ELR (cell line): ENCODE measurements at places on chromosomes 1 and 21.

GRCh38 chr1:118300808-118301207 is 115.8 kb upstream of the SPAG17 start:
- DNase-seq, result no peak

DNA sequence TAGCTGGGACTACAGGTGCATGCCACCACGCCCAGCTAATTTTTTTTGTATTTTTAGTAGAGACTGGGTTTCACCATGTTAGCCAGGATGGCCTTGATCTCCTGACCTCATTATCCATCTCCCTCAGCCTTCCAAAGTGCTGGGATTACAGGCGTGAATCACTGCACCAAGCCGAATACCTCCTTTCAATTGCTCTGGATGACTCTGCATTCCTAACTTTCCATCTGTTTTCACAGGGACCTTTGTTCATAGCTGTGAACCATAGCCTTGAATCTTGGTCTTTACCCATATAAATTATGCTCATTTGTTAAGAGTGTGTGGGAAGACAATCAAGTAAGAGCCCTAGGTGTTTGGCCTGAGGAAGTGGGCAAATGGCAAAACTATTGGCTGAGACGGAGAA is 422.7 kb downstream of the DISC1 start:
- DNase-seq, result no peak

DNA sequence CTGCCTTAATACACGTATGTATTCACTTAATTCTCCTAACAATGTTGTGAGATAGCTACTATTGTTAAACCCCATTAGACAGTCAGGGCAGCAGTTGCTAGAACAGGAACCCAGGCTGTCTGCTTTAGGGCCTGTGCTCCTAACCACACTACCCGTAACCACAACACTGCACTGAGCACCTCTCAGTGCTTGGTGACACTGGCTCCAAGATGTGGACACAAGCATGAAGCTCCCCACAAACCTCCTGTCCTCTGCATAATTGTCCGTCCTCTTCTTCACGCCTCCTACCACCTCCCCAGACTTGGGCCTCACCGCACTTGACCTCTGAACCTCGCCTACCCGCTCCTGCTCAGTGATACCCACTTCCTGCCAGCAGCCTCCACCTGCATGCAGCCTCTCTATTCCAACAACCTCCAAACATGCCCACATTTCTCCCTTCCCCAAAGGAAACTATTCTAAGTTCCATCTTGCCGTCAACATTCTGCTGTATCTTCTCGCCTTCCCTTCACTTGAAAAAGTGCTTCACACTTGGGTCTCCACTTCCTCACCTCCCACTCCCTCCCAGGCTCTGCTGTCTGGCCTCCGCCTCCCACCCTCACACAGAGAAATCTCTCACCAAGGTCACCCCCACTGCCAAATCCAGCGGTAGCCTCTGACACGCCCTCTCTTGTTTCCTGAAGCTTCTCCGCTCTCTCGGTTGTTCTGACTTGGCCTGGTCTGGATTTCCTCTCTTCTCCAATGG is 14.6 kb upstream of the AHDC1 start:
- DNase-seq, result no peak

GRCh38 chr21:37742115-37742514 is 174.1 kb downstream of the KCNJ6 start:
- DNase-seq, result no peak

- no peak for DNase-seq
Measured at GRCh38 chr1:166129006-166129405, 37.8 kb downstream of the FAM78B start.
